Activated CD4-positive, CD25-positive, alpha-beta regulatory T cell treated with anti-CD3 and anti-CD28 coated beads, Interleukin-2, amount 50 U/mL, for 72 hours (primary cell): ENCODE measurements at places on chromosomes 16 and 17.
A peak's percentile ranks its signal among the peaks of the same experiment; 100 is the strongest.

DNA sequence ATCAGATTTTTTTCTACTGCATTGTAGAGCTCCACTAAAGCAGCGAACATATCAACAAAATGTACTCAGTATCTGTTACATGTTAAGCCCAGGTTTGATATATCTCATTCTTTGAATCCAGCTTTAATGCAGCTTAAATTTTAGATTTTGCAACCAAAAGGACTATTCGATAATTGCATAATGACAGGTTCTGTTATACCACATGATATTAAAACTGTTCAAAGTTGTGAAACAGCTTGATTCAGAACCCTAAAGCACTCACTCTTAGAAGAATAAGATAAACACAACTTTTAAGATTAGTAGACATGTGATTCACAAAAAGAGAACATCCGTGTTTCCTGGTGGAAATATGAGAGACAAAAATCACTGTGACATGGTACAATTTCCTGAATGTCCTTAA lies 427.9 kb downstream of the CDH11 start:
- no peak for DNase-seq

DNA sequence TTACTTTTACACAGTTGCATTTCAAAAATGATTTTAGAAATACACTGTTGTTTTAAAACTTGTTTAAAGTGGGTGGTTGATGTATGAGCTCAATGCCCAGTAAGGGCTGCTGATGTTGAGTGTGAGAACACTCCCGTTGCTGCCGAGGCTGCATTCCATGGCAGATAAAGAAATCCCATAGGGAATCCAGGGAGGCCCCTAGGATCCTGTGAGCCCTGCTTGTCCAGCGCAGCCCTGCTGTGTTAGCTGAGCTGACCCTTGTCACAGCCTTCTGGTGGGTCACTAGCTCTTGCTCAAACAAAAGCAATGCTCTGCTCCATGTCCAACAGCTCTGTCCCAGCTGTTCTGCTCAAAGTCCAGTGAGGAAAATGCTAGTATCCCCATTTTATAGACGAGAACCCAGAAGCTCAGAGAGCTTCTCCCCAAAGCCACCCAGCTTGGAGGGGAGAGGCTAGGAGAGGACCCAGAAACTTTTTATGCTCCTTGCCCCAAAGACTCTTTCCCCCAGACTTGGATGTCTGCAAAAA lies 18.6 kb upstream of the COL1A1 start:
- no peak for DNase-seq

DNA sequence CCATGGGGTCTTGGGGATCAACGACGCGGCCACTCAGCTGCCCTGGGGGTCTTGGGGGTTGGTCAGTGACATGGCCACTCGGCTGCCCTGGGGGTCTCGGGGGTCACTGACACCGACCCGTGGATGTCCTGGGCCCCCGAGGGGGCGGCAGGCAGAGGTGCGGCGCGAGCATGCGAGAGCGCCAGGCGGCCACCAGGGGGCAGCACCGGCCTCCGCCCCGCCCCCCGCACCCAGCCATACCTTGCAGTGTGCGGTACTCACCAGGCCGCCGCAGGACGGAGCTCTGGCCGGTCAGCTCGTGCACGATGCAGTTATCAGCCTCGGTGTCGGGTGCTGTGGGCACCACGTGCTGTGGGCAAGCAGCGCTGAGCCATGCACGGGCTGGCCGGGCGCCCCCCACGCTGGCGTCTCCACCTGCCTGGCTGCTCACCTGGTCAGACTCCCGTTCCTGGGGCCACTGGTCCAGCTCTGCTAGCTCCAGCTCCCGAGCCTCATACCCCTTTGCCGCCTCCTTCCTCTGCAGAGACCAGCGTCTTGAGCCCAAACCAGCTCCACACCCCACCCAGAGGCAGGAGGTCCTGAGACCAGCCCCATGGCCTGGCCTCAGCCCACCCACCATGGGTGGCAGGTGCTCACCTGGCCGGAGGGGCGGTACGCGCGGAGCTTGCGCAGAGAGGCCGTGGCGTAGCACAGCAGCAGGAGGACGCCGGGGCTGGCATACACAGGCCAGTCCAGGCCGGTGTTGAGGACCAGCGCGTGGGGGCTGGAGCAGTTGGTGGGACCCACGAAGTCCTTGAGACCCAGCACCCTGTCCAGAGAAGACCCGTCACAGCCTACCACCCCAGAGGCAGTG lies 31.2 kb downstream of the CTU2 start:
- peak; percentile 71 for DNase-seq

- DNase-seq = no peak
These were observed 46.3 kb downstream of the PRKCA start for GRCh38 chr17:66348584-66349165.

GRCh38 chr16:87276091-87276701 lies 41.0 kb downstream of the C16orf95 start:
- DNase-seq = no peak

DNA sequence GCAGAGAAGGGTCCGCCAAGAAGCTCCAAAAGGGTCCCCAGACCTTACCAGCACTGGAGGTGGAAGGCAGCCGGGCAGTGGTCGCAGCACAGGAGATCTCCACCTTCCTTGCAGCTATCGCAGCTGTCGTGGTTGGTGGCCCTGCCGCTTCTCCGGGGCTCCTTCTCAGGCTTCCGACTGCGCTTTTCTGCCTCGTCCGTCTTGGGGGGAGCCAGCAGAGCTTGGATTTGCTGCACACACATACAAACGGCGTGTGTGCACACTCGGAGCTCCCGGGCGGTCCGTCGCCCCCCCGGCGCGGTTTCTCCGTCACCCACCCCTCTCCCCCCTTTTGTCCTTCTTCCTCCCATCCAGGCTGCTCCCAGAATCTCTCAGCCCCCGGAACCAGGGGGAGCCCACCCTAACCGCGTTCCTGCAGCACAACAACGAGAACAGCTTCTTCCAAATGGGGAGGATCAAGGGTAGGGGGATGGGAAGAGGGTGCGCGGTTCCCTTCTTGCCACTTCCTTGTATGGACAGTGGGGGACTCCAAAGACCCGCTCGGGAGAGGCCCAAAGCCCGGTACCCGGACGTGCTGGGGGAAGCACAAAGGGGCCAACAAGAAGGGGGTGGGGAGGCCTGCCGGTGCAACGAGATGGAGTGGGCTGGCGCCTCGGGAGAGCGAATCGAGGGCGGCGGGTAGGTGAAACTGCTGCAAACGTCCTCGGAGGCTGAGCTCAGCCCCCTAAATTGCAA lies 1.1 kb downstream of the PHF12 start:
- DNase-seq = peak; percentile 53

DNA sequence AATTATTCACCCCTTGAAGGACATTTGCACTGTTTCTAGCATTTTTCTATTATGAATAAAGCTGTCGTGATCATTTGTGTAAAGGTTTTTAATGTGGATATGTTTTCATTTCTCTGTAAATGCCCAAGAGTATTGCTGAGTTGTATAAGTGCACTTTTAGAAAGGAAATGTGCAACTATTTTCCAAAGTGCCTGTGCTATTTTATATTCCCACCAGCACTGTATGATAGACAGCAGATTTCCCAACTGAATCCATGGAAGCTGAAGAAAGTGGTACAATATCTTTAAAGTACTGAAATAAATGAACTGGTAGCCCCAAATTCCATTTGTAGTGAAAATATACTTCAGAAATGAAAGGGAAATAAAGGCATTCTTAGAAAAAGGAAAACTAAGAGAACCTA lies 238.4 kb downstream of the BCAS3 start:
- no peak for DNase-seq

- DNase-seq = no peak
These were observed 22.5 kb downstream of the CYB5D2 start for GRCh38 chr17:4165301-4166010.

- no peak for DNase-seq
These were observed 19.4 kb downstream of the SPPL2C start for GRCh38 chr17:45863857-45864654.

GRCh38 chr17:70945386-70945785 lies 776.1 kb downstream of the KCNJ2 start:
- DNase-seq = no peak

- DNase-seq = no peak
These were observed 69.4 kb upstream of the SMIM36 start for GRCh38 chr17:55580596-55581133.

- no peak for DNase-seq
These were observed 57.0 kb upstream of the KIFC3 start for GRCh38 chr16:57859331-57859730.

GRCh38 chr17:10271106-10271562 lies 72.7 kb upstream of the GAS7 start:
- DNase-seq = no peak

GRCh38 chr17:56639517-56639916 lies 46.0 kb downstream of the NOG start:
- no peak for DNase-seq

DNA sequence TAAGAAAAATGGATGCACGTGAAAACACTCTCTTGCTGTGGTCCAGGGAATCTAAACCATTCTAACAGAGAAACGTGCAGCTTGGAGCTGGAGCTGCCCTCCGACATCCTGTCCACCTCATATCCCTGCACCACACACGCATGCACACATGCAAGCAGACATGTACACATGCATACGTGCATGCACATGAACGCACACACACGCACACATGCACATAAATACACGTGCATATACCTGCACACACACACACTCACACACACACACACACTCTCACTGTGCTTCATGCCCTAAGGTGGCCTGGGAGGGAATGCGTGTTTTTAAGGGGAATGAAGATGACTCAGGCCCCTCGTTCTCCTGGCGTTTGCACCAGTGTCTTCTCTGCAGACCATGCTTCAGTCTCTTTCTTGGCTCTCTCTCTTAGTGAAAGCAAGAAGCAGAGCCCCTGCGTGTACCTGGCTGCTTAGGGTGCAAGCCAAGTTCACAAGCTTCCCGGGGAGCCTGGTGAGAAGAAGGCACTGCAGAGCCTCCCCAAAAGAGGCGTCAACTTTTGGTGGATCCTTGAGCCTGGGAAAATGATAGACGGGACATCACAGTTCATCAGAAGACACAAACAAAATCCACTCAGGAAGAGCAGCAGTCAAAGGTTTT lies 72.8 kb downstream of the GOSR1 start:
- no peak for DNase-seq

DNA sequence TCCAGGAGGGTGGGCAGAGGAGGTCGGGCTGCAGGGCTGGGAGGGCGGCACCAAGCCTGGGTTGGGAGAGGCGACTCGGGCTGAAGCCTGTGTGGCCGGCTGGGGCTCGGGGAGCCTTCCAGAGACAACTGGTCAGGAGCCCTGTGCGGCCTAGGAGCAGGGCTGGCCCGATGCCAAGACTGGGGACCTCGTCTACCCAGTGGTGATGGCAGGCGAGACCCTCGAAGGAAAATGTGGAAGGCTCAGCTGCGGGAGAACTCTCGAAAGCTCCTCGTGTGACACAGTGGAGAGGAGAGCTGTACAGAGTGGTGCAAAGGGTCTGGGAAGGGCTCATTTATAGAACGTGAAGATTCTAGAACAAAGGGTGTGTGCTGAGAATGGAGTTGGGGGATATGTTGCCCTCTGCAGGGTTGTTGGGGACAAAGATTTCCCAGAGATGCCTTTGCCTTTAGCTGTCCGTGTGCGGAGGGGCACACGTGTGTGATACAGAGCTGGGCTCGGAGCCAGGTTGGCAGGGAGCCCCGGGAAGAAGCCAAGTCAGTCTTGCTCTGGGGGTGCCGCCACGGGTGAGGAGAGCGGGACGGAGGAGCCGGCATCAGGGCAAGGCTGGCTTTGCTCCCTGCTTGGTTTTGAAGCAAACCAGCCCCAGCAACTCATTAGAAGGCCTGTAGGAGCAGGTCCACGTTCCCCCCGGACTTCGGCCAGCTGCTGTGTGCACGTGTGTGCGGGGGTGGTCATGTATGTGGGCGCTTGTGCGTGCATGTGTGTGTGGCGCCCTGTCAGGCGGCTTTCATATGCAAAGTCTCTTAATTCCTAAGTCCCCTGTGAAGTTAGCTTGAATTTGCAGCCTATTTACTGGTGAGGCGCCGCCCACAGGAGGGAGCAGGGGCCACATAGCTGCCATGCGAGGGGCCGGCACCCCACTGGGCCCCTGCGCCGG lies 132.4 kb upstream of the CHMP6 start:
- DNase-seq = no peak

DNA sequence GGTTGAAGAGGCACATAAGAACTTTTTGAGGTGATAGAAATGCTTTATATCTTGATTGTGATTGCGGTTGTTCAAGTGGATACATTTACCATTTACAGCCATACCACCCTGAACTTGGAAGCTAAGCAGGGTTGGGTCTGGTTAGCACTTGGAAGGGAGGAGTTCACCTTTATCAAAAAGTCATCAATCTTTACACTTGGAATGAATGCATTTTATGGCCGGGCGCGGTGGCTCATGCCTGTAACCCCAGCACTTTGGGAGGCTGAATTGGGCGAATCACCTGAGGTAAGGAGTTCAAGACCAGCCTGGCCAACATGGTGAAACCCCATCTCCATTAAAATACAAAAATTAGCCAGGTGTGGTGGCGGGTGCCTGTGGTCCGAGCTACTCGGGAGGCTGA lies 9.5 kb upstream of the GJD3 start:
- no peak for DNase-seq

GRCh38 chr16:4415538-4416199 lies 727 bp downstream of the CORO7 start:
- DNase-seq = peak; percentile 64

GRCh38 chr17:30360086-30360808 lies 18.5 kb upstream of the CPD start:
- no peak for DNase-seq

GRCh38 chr17:58330538-58330996 lies 2.0 kb upstream of the TSPOAP1 start:
- no peak for DNase-seq

GRCh38 chr17:77414811-77415400 lies 274.1 kb downstream of the SEC14L1 start:
- DNase-seq = no peak

- no peak for DNase-seq
These were observed 60.3 kb downstream of the GTF3C1 start for GRCh38 chr16:27489421-27489820.

DNA sequence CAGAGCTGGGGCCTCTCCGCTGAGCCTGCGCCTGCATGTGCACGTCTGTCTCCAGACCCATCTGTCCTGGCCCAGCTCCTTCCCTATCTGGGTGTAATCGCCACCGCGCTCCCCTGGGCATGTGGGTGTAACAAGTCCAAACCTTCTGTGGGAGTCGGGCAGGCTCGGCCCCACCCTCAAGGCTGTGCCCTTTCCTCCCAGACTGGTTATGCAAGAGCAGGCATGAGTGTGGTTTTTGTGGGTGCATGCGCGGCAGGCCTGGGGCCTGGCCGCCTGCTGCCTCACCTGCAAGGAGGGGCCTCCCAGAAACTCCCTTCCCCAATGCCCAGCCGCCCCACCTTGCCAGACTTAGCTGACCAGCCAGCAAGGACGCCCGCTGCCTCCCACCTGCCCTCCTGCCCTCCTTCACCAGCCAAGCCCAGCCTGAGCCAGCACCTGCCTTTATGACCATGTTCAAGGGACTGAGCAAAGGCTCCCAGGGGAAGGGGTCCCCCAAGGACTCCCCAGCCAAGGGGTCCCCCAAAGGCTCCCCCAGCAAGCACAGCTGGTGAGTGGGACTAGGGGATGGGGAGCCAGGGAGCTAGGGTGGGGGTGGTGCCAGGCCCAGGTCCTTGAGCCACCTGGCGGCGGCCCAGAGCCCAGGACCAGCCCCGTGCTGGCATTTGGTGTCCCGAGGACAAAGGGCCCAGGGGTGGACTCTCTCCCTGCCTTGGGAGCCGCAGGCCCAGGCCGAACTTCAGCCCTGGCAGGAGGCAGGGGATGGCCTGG lies at the start of gene EVPLL:
EVPLL (plus strand) TSS at position 342 of the 768 bp plus-strand sequence. CDS start 3,160 bp downstream, outside the sequence.
- no peak for DNase-seq

GRCh38 chr17:14432079-14432478 lies 131.2 kb downstream of the HS3ST3B1 start:
- no peak for DNase-seq
